ENCODE measurements at places on chromosomes 3 and 15.

DNA sequence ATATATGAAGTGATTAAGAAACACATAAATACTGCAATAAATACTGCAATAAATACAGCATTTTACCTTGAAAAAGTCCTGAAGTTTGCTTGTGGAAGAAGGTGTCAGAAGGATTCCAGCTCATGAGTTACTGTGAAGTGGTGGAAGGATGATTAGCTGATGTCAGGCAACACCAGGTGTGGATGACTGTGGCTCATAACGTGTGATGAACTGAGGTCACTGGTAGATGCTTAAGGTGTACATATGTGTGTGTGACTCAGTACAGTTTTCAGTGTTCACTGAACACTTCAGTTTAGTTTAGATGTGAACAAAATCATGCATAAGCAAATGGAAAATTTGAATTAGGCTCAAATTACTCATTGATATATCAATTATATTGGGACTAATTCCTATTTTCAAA is 1045.0 kb downstream of the NTRK3 start:
- no peak for DNase-seq

DNA sequence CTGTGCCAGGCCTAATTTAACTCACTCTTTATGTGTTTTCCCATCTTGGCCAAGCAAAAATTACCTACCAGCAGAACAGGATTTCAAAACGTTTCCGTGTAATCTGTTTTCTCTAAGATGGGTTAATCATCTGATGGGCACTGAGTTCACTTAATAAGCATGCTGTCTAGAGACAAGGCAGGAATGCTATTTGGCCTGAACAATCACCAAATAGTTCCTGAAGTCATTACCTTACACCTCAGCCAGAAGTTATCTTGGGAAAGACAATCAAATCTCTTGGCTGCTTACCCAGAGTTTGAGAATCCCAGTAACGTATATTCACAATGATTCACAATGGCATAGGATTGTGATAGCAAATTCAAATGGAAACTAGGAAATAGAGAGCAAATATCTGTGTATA is 779.1 kb downstream of the CADM2 start:
- no peak for DNase-seq

DNA sequence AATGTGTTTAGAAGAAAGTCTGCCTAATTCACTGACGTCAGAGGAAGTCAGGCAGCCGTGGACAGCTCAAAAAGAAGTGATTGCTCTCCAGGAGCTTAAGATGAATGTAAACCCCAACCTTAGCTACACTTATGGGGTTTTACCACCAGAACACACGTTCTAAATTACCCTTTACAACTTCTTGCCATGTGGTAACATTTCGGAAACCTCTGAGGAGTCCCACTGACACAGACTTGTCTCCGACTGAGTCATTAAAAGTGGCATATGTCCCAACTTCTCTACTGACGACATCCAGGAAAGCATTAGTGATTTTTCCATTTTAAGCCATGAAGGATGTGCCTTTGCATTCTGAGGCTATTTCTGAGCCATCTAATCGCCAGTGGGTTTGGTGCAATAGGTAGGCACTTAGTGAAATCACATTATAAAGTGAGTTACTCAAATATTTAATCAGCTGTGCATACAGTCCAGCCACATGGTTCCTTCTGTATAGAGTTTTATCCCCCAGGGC is 32.4 kb downstream of the C2CD4A start:
- no peak for DNase-seq

- DNase-seq = no peak
These were observed 37.0 kb downstream of the TTC23 start for GRCh38 chr15:99212406-99212805.

GRCh38 chr15:72387741-72388140 is 10.4 kb upstream of the TMEM202 start:
- no peak for DNase-seq

DNA sequence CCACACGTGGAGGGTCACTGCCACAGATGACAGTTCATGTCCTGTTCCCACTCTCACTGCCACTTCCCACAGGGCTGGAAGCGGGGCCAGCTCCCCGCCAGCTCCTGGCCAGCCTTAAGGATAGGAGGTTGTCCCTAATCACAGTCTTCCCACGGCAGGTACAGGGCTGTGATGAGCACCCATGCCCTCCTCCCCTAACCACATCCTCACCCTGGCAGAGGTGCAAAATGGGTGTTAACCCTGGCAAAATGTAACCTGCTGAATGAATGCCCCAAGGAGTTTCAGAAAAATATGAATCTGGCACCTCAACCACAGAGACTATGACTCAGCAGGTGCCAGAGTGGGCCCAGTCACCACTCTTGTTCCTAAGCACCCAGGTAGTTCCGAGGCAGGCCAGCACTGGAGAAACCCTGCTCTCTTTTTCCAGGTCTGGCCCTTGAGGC is 185.1 kb upstream of the TPM1 start:
- DNase-seq = no peak

DNA sequence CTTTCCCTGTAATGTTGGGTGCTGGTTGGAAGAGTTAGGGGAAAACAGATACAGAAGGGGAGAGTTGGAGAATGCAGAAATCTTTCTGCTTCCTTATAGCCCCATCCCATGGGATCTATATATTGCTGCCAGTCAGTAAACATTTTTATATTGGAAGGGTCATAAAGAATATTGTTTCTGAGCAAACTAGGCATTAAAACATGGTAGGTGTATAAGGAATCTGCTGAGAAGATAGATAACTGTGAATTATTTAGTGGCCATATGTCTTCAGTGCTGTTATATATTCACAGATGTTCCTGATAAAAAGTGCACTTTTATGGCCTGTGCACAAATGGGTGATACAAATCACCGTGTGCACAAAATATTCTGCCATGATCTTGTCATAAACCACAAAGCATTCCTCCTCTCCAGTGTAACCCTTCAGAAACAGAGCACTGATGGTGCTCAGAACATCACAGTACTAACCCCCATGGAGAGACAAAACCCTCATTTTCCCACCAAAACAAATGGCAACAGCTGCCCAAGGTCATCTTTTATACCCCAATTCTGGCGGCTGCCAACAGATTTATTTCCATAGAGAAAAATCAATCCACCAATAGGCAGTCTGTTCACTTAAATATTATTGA is 269.3 kb downstream of the SLC9A9 start:
- no peak for DNase-seq

GRCh38 chr15:48896869-48897814 is 19.2 kb downstream of the EID1 start:
- DNase-seq = no peak

GRCh38 chr3:24589931-24590880 is 95.6 kb upstream of the THRB start:
- DNase-seq = no peak

DNA sequence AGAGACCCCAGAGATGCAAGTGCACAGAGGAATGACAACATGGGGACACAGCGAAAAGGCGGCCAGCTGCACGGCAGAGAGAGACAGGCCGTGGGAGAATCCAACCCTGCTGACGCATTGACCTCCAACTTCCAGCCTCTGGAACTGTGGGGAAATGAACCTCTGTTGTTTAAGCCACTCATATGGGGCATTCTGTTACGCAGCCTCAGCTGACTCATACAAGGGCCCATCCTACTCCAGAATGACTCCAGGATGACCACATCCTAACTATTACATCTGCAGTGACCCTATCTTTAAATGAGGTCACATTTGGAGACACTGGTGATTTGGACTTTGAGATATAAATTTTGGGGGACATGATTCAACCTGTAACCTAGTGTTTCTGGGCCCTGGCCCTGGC is 44.0 kb downstream of the KLF15 start:
- DNase-seq = no peak

- no peak for DNase-seq
These were observed 11.9 kb downstream of the RAP2B start for GRCh38 chr3:153173758-153174516.

GRCh38 chr3:69142090-69142489 is 19.7 kb upstream of the LMOD3 start:
- DNase-seq = no peak

DNA sequence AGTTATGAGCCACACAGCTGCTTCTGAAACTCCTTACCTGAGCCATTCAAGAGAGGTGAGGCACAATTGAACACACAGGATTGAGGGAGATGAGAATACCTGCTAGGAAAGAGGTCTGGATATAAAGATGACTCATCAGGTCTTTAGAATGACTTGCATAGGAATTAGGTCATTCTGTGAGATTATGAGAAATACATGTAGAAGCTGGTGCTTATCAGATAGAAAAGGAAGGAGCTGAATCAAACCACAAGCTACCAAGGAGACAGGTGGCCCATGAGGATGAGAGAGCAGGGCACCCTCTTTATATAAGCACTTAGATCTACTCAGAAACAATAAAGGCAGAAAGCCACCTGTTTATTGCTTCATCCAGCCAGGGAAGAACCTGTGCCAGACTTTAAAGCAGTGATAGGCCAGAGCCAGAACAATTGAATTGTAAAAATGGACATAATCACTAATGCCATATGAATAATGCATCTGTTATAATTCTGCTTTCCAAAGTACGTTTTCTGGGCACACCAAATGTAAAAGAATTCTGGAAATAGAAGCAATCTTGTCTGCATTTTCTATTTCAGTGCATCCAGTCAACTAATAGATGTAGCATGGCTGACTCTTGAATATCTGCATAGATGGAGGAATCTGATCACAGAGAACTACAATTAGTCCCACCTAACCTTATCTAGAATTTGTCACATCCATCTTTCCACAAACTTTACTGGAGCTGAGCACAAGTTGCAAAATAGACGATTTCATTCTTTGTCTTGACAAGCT is 74.9 kb downstream of the PIK3R4 start:
- no peak for DNase-seq

DNA sequence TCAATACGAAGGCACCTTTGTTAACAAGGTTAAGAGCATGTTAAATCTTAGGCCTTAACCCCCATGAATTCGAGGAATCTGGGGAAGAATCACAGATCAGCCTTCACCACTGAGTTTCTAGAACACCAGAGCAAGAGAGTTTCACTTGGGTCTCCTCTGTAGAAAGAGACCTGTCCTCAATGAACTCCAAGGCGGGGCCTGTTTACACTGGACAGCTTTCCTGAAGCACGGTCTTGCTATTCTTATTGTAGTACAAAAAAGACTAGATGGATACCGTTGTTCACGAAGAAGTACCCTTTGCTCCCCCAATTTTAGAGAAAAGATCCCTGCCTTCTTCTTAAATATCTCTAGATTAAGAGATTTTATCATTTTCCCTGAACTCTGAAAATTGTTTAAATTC is 64.9 kb downstream of the USF3 start:
- DNase-seq = no peak

GRCh38 chr3:16313886-16314645 is 49.1 kb downstream of the OXNAD1 start:
- no peak for DNase-seq

DNA sequence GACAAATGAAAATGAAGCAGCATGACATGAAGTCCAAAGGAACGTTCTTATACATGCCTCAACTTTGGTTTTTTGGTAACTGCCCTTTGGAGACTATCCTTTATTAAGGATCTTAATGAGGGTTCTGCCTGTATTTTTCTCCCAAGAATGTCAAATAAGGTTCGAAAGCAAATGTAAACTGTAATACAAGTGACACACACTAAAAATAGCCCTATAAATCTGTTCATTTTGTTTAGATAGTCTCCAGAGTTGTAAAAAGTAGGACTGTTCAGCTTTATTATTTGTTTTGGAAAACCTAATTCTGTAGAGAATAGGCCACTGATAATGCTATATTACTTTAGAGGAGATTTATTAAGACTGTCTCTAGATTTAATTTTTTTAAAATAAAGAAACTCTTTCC is 80.5 kb upstream of the CDIN1 start:
- no peak for DNase-seq

DNA sequence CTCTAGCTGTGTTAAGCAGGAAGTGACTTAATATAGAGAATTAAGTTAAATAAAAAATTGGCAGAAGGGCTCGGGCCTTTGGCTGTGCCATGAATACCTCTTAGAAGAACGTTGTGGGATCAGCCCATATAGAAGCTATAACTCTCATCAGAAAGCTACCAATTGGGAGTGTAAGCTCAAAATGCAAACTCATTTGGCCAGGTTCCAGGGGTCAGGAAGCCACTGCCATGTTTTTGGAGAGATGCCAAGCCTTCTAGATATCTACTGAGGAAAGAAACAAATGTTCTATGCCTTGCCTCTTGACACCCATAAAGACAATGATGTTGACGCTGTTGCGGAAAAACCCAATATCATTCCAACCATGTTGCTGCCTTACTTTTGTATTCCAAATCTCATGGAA is 475.2 kb upstream of the TGFBR2 start:
- DNase-seq = no peak

DNA sequence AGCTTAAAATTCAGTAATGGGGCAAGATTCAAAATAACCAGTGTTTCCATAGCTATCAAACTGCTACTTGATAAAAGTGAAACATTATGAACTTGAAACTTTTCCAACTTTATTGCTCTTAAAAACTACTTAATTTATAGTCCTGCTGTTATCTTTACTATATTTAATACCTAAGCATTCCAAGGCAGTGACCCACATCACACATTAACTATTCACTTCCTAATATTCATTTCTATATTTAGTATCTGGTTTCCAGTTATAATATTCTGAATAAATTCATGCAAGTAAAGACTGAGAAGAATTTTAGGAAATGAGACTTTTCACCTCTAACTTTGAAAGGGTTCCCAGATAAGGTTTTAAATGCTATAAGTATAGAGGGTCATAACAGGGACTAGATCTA is 64.9 kb downstream of the UACA start:
- no peak for DNase-seq

GRCh38 chr3:193240850-193241706 is at the start of gene PLAAT1:
Gene PLAAT1, plus strand, starts transcription at chr3:193241222. Its CDS starts 14,429 bp downstream, at chr3:193255651.
- no peak for DNase-seq

- DNase-seq = no peak
These were observed 86.7 kb upstream of the TBL1XR1 start for GRCh38 chr3:177283983-177284382.

DNA sequence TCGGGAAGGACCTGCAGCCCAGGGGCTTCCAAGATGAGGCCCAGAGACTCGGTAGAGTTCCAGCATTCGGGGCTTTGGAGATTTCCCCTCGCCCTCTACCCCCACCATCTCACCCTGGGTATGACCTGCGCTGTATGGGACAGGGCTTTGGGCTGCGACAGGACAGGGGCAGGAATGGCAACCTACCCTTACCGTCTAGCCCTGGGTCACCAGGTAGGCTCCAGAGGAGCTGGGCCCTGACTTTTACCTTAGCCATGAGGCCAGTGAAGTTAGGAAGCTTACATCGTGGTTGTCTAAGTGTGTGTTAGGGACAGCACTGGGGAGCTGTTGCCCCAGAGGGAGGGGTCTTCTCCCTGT is 683 bp downstream of the PPM1M start:
- no peak for DNase-seq

- no peak for DNase-seq
These were observed 94.6 kb upstream of the UBE2E2 start for GRCh38 chr3:23108451-23109057.

- no peak for DNase-seq
These were observed 273.6 kb downstream of the THRB start for GRCh38 chr3:24220859-24221657.

DNA sequence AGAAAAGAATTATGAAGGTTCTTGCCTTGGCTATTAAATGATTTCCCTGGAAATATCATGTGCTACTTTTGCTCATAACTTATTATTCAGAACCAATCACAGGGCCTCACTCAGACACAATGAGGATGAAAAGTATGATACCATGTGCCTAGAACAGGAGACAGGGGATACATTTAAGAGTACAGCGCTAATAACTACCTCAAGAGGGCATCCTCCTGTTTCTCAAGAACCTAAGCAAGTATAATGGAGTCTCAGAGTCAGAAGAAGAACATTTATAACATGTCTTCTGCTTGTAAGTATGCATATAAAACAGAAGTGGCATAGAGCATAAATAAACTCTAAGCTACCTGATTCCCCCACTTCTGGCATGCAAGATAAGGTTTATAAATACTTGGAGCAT is 125.4 kb upstream of the MME start:
- DNase-seq = no peak

GRCh38 chr3:191236646-191237045 is 37.6 kb downstream of the OSTN start:
- DNase-seq = no peak

Data from T-helper 17 cell (primary cell).